ENCODE measurements at places on chromosomes 13 and 19. TPM values are rescaled to one million over a fixed set of nuclear protein-coding genes. Genes with fewer than 3 reads are reported as not detected.

DNA sequence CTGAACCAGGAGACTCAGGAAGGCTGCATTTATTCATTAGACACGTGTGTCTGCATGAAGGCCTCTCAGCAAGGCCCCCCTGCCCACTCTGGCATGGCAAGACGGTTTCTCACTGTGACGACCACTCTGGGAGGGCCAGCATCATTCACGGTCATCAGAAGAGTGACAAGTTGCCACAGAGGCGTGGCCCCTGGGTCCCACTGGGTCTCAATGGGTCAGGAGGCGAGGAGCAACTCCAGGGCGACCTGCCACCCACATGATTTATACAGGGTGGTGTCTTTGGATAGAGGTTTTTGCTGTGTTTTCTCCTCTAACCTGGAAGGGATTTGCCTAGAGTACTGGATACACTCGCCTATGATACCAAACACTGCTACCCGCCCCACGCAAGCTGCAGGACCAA is 60.7 kb downstream of the KLF2 start:
- DNase-seq: no peak

GRCh38 chr13:95335667-95336066 is 34.4 kb upstream of the ABCC4 start:
- DNase-seq: no peak

DNA sequence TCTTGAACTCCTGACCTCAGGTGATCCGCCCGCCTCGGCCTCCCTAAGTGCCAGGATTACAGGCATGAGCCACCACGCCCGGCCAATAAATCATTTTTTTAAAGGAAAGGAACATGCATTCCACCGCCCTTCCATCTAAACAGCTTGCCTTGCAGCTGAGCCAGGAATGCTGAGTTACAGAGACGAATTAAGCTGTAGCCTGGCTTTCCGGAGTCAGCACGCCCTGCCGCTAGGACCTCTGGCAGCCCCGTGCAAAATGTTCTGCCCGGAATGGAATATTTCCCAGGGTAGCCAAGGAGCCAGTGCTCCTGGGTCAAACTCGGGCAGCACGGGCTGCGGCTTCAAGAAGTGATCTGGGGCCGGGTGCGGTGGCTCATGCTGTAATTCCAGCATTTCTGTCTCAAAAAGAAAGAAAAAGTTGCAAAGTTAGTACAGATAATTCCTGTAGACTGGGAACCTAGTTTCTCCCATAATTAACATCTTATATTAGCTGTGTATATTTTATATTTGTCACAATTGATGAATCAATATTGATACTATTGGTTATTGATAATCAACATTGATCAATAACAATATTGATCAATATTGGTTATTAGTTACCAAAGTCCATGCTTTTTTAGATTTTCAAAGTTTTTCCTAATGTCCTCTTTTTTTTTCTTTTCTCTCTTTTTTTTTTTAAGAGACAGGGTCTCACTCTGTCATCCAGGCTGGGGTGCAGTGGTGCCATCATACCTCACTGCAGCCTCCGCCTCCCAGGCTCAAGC is 19.2 kb downstream of the ATCAY start:
- DNase-seq: no peak

- DNase-seq: no peak
Measured at GRCh38 chr13:75432811-75433244, 49.1 kb downstream of the TBC1D4 start.

The ZNF470 gene
- 2.5 TPM for total RNA-seq

DNA sequence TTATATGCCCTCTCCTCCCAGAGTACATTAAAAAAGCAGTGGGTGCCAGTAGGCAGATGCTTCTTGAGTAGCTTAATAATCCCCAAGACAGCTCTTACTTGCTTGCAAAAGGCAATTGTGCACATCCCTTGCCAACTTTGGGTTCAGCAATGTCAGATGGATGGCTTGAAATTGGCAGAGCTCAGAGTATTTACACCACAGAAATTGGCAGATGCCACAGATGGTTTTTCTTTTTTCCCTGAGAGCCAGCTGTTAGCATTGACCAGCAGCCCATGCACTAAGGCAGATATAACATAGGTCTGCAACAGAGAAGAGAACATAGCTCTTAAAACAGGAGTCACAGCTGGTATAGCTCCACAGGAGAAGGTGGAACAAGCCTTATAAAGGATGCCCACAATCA is 18.4 kb upstream of the RNASEH2B start:
- no peak for DNase-seq

DNA sequence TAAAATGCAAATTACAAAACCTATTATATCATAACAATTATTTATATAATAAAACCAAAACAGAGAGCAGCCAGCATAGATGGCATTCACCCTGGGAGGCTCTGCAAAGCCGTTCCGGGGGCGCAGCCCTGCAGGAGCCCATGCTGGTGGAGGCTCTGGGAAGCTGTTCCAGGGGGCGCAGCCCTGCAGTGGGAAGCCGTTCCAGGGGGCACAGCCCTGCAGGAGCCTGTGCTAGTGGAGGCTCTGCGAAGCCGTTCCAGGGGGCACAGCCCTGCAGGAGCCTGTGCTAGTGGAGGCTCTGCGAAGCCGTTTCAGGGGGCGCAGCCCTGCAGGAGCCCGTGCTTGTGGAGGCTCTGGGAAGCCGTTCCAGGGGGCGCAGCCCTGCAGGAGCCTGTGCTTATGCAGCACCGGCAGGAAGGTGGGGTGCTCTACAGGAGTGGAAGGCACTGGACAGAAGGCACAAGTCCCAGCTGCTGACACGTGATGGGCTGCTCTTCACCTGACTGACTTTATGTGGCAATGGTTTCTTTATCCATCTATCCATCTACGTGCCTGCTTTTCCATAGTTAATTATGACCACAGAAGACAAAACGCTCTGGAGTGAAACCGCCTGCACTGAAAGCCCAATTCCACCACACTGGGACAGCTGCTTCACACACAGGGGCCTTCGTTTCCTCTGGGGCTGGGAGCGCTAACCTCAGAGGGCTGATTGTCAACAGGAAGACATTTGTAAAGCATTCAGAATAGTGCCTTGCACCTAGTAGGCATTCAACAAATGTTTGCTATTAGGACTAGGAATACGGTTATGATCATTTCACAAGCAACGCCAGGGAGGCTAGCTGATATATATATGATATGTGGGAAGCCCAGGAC is 23.7 kb downstream of the PCID2 start:
- DNase-seq: no peak

GRCh38 chr13:24175847-24176246 is 15.3 kb downstream of the SPATA13 start:
- no peak for DNase-seq

GRCh38 chr19:45492627-45493470 is 4.0 kb downstream of the RTN2 start:
- peak; percentile 65 for DNase-seq

DNA sequence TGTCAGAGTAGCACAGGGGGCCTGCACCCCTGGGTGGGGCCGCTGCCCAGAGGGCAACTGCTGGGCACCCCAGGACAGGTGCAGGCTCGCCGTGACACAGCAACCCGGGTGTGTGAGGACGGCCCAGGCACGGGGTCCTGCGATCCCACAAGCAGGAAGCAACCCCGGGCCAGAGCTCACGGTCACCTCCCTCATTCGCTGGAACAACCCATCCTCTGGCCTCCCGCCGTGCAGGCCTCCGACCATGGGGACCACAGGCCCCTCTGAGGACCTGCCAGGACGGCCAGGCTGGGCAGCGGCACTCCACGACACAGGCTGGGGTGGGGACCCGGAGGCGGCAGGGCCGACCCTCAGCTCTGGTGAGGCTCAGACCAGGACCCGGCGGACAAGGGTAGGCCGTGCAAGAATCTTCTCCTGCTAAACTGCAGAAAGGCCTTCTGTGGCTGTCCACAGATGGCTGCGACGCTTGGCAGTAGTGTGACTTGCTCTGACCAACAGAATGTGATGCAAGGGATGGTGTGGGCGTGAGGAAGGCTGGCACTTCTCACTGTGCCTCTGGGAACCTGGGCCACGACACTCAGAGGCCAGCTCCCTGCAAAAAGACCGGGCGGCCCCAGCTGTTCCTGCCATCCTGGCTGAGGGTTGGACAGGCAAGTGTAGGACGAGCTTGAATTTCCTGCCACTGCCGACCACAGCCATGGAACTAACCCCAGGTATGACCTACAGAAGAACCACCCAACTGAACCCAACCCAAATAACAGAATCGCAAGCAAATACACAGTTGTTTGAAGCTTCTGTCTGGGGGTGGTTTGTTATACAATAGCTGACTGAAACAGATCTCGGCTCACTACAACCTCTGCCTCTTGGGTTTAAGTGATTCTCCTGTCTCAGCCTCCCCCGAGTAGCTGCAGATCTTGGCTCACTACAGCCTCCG is 26.5 kb downstream of the PIP5K1C start:
- DNase-seq: no peak

- DNase-seq: peak; percentile 66
Measured at GRCh38 chr19:17703824-17704463, 15.3 kb upstream of the MAP1S start.

DNA sequence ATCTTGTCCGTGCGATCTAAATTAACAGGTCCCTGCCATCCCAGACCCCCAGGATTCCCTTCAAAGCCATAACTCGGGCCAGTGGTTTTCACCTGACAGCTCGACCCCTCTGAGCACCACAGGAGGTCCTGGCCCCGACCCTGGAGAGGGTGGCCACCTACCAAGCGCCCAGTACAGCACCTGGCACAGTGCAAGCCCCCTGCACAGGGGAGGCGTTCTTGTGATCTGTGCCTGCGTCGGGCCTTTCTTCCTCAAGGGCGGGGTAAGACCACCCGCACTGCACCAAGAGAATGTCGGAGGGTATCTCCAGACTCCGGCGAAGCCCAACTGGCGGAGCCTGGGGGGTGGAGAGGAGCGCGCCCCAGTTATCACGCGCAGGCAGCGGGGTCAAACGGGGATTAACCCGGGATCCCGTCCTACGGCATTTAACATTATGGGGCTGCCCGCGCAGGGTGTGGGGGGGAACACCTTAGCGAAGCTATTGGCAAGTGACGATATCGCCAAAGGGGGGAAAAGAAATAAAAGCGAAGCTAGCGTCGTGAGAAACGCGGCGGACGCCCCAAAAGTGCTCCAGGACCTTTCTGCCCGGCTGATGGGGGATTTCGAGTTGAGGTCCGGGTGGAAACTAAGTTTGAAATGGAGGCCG is 1.3 kb upstream of the HNRNPL start:
- DNase-seq: peak; percentile 56

DNA sequence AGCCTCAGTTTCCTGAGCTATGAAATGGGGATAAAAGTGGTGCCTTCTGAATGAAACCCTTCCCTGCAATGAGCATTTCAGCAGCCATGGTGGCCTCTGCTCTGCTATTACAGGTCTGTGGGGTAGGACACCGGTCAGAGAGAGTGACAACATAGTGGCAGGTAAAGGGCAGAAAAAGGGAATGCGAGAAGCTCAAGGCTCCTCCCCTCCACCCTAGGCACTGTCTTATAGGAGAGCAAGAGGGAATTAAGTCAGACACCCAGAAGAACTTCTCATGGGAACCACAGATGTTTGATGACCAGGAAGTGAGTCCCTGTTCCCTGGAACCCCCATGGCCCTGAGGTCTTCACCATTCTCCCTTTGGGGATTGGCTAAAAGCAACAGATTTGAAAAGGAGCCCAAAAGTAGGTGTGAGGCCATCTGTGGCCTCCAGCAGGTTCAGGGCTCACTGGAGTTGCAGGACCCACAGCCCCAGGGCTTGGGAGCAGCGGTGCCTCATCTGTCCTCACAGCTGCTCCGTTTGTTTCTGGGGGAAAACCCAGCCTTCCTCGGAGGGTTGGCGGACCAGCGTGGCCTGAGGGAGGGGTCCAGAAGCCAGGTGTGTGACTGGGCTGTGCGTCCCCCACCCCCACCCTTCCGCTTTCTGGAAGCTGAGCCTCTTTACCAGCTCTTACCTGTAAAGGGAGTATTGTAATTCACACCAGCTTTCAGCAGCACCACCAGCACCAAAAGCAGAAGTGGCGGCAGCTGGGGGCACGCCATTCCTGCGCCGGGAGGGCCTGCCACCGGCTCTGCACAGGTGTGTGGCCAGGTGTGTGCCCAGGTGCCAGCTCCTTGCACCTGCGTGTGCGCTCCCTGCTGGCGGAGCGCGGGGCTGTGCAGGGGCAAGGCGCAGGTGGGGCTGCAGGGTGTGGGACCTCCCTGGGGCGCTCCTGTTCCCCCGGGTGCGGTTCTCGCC is 19.4 kb downstream of the IQCN start:
- DNase-seq: peak; percentile 78

- no peak for DNase-seq
Measured at GRCh38 chr19:45186509-45187334, 8.1 kb downstream of the BLOC1S3 start.

GRCh38 chr19:18193388-18194180 is 566 bp downstream of the MPV17L2 start:
- DNase-seq: peak; percentile 44

- no peak for DNase-seq
Measured at GRCh38 chr19:16892868-16893685, 4.3 kb downstream of the F2RL3 start.

- no peak for DNase-seq
Measured at GRCh38 chr13:108463340-108463739, 166.1 kb upstream of the MYO16 start.

The CYP2A6 gene
- not detected for total RNA-seq

DNA sequence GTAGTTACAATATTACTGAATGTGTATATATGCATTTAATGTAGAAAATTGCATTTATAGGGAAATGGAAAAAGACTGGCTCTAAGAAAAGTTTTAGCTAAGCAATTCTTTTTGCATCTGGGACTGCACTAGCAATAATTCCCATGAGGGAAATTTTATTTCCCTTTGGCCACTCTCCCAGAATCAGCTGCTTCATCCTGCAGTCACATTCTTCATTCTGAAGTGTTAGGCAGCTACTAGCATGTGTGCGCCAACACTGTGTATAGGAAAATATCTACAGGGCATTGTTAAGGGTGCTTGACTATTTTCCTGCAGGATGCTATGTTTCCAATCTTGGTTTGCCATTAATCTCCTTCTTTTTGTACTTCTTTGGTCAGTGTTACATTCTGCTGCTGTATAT is 312.8 kb upstream of the PCDH20 start:
- no peak for DNase-seq

DNA sequence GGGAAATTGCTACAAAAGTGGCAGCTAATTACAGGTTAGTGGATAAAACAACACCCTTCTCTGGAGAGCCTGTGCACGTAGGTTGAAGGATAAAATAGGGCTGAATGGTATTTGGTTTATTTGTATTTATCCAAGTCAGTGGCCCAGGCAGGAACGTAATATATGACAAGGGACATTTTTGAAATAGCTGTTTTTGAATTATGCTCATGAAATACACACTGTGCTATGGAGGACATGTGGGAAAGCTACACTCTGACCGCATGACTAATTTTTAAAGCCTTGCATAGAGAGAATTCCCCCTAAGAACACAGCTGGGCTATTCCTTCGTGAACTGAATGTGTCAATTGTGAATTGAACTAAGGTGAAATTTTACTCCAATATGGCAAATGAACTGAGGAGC is 292.1 kb upstream of the MAB21L1 start:
- DNase-seq: no peak

Measured in colonic mucosa (tissue), 4 donors.